ENCODE measurements at places on chromosomes 2 and 18.

GRCh38 chr2:434625-435024 lies 146.7 kb upstream of the ALKAL2 start:
- no peak for DNase-seq

GRCh38 chr2:101474731-101475384 lies at the start of gene RFX8:
Gene RFX8 (minus strand): TSS chr2:101475112. CDS start chr2:101466848, 8,264 bp downstream.
- DNase-seq: no peak

DNA sequence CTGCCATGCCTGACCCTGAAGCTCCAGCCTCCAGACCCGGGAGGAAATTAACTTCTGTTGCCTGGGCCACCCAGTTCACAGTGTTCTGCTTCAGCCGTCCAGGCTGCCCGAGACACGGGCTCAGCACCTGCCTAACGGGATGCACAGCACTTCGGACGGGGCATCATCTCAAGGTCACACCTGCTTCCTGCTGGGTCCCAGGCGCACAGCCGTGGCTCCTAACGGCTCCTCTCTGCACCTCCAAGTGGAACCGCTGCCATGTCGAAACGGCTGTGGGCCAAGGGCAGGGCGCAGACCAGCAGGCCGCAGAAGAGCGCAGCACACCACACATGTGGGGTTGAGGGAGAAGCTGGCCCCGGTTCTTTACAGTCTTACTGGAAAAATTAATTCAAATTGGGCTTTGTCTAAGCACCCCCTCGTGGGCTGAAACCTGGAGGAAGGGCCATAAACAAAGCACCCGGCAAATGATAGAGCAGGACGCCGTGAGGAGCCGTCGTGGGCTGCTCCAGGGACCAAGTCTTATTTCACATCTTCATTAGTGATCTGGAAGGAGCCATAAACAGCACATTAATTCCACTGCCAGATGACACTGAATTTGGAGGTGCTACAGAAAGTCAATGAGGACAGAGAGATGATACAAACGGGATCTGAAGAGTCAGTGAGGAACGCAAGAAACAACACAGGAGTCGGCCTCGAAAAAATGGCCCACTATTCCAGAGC lies 59.6 kb downstream of the EIPR1 start:
- no peak for DNase-seq

DNA sequence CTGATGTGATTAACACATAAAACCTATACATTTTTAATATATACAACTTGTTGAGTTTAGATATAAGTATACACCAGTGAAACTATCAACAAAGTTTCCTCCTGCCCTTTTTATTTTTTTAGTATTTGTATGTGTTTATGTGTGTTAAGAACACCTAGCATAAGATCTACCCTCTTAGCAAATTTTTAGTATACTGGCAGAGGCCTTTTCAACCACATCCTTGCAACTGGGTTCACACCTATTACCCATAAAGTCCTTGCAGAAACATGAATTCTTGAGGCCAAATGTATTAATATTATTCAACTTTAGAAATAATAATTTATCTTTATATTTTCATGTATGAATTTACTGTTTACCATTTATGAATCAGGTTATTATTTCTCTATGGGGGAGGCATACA lies 119.7 kb upstream of the CRIM1 start:
- DNase-seq: no peak

GRCh38 chr2:64104933-64105332 lies 39.3 kb downstream of the PELI1 start:
- no peak for DNase-seq

DNA sequence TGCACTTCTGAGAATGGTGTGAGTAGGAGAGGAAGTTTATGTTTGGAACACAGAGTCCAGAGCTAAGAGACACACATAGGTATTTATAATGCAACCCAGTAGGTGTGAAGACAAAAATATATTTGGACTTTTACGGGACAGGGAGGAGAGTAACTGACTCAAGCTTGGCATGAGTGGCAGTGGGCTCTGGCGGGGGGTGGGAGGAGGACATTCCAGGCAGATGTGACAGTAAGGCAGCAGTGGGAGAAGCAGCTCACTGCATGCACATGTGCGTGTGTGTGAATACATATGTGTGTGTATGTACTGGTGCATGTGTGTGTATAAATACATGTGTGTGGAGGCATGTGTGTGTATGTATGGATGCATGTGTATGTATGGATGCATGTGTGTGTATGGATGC lies 51.4 kb downstream of the DCDC2C start:
- DNase-seq: no peak

GRCh38 chr2:19158896-19159295 lies 199.5 kb downstream of the OSR1 start:
- no peak for DNase-seq

DNA sequence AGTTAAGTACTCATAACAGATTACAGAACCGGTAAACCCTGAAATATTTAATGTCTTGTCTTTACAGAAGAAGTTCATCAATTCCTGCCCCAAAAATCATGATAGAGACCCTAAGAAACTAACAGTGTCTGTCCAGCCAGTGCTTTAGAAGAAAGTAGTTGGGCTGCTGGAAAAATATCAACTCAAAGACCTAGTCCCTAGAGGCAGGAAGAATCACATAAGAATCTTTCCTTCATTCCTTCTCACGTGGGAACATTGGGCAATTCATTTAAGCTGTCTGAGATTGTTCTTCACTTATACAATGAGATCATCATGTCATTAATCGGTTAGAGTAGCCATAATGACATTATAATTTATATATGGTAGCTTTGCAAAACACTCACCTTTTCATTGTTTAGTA lies 156.4 kb downstream of the CCBE1 start:
- DNase-seq: no peak

GRCh38 chr2:33595385-33595784 lies 3.7 kb downstream of the FAM98A start:
- no peak for DNase-seq

DNA sequence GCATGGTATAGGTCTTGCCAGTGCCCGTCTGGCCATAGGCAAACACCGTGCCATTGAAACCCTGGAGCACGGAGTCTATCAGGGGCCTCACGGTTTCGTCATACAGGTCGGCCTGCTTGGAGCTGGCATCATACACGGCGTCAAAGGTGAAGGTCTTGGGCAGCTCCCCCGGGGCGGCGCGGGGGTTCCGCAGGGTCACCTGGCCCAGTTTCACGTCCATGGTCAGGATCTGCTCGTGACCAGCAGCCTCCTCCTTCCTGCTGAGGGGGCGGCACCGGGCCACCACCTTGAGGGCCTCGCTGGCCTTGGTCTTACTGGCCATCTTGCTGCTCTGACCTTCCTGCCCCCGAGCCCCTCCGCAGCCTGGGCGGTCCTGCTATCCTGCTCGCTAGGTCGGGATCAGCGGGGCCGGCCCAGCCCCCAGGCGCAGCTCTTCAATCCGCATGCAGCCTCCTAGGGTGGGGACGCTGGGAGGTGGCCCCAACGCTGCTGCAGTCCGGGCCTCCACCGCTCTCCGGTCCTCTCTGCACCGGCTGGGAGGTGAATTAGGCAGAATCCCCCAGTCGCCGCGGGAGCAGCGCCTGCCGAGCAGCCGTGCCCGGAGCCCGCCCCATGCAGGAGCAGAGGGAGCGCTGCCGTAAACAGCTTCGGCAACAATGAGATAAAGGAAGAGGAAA lies 563 bp downstream of the KIF3C start:
- DNase-seq: no peak

GRCh38 chr18:5166606-5167280 lies 30.3 kb downstream of the AKAIN1 start:
- DNase-seq: no peak

GRCh38 chr2:9214873-9215272 lies 8.3 kb downstream of the ASAP2 start:
- DNase-seq: no peak

DNA sequence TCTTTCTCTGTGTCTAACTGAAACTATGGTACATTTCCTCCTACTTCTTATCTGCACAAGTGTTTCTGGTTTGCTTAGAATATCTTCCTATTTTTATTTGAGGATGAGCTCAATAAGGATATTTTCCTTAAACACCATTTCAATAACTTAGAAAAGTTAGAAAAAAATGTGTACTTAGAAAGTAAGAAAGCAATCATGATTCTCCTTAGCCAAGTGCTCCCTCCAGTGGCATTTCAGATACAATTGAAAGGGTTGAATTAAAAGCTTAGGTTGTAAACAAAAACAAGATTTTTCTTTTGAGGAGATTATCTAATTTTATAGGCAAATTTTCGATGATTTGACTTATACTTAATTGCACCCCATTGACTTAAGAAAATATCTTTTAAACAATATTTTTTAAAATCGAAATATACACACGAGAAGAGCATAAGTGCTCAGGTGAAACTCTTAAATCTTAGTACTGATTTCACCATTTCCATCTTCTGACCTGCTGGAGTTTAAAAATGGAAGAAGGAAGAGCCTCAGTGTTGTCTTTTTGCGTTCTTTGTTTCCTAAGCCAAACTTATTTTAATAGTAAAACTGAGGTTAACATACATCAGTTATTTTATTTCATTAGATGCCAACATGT lies 26.9 kb downstream of the C18orf63 start:
- no peak for DNase-seq

GRCh38 chr2:60336442-60337141 lies 216.9 kb downstream of the BCL11A start:
- DNase-seq: no peak

DNA sequence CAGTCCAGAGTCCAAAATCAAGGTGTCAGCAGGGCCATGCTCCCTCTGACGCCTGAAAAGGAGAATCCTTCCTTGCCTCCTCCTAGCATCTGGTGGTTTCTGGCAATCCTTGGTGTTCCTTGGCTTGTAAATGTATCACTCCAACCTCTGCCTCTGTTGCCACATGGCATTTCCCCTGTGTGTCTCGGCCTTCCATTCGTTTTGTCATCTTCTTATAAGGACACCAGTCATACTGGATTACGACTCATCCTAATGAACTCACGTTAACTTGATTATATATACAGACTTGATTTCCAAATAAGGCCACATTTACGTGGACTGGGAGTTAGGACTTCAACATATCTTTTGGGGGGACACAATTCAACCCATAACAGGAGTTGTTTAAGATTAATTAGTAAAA lies 15.8 kb downstream of the PMAIP1 start:
- DNase-seq: no peak

- no peak for DNase-seq
Observed at GRCh38 chr2:22124003-22124402, 1000.2 kb downstream of the TDRD15 start.

DNA sequence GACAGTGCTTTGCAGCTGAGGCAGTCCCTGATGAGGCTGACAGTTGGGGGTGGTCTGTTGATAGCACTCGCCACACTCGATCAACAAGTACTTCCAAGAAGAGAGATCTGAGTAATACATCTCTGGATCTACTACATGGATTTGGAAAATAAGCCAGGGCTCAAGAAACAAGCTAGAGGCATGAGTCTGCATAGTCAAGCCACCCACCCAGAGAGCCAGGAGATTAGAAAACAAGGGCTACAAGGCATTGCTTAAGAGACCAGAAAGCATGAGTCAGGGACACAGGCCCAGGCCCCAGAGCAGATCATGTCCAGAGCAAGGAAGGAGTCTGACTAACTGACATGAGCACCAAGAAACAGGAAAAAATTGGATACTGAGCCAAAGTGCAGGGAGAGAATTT lies 196.9 kb upstream of the CWC22 start:
- DNase-seq: no peak

DNA sequence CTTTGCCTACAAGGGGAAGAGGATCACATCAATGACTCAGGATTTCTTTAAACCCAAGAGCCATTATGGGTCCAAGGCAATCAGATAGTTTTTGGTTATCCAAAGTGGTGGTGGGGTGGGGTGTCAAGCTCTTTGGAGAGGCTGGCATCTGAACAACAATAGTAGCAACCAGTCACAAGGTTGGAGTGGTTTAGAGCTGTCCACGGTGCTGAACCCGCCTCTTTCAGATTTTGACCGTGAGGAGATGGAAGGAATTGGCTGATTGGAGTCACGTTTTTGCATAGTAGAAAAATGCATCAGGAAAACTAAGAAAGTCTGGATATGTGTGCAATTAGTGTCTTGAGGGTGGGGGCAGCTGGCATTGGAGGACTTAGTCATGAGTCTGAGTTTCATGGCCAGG lies 159.9 kb downstream of the LOXHD1 start:
- no peak for DNase-seq

DNA sequence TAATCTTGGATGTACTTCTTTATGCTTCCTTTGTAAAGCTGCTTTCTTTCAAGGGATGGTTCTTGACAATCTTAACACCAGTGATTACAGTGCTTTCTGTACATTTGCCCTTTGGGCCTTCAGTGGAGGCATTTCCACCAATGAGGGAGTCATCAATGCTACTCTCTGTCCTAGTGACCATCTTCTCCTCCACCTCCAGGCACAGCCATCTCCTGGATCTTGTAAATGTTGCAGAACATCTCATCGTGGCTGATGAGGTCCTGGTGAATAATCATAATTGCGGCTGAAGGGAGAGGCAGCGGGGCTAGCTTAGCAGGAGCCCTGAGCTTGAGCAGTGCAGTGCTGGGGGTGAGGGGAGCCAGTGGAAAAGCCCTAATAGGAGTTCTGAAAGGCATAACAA lies 32.5 kb downstream of the IDH1 start:
- DNase-seq: no peak

DNA sequence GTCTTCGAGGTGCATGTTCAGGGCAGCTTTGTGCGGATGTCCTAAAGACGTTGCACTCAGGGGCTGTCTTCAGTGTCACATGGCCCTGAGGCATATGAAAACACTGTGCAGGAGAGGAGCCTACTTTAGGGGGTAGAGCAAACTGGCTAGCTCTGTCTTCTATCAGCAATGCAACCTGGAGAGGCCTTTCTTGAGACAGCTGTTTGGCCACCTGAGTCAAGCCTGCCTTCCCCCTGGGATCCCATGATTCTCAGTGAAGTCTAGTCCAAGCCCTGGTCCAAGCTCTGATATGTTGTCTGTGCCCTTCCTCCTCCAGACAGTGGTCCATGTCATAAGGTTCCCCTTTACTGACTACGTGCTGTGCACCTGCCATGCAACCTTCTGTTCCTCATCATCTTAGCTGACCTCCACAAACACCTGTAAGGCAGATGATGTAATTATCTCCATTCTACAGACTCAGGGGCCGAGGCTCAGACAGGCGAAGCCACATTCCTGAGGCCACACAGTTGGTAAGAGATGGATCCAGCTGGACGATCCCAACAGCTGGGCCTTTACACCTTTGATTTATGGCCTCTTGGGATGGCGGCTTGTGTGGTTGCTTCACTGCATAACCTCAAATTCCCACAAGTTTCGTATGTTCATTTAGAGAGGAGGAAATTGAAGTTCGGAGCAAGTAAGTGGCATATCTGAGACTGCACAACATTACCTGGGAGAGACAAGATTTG lies 109.9 kb downstream of the COPS8 start:
- DNase-seq: no peak

GRCh38 chr18:12783524-12783923 lies 80.7 kb downstream of the PSMG2 start:
- no peak for DNase-seq

- DNase-seq: no peak
Observed at GRCh38 chr2:20232837-20233207, 7.9 kb upstream of the SDC1 start.

DNA sequence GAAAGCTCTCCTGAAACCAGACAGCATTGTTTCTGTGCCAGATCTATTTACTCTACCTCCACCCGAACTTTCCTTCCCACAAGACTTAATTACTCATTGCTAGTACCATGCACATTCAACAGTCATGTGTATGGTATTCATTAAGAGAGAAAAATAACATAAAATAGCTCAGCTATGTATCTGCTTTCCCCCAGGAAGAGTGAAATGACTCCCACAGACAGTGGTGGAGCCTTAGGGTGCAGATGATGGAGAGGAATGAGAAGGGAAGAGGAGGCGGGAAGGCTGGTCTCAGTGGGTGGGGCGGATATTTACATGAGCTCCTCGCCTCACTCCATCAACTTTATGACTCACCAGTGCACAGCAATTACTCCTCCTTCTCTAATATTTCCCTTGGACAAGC lies 724.5 kb downstream of the EPHA4 start:
- no peak for DNase-seq

- DNase-seq: no peak
Observed at GRCh38 chr18:53907921-53908320, 316.5 kb downstream of the MBD2 start.

Measured in stimulated activated CD4-positive, alpha-beta T cell treated with anti-CD3 and anti-CD28 coated beads, Interleukin-1b, Interleukin-23, amount 100 ng/mL, for 1 hour (primary cell).